ENCODE measurements at places on chromosomes 4 and X.

- DNase-seq, result no peak
These were observed 16.1 kb downstream of the IQCM start for GRCh38 chr4:149799546-149799945.

- DNase-seq, result no peak
These were observed 6.8 kb upstream of the ABLIM2 start for GRCh38 chr4:8165374-8165896.

DNA sequence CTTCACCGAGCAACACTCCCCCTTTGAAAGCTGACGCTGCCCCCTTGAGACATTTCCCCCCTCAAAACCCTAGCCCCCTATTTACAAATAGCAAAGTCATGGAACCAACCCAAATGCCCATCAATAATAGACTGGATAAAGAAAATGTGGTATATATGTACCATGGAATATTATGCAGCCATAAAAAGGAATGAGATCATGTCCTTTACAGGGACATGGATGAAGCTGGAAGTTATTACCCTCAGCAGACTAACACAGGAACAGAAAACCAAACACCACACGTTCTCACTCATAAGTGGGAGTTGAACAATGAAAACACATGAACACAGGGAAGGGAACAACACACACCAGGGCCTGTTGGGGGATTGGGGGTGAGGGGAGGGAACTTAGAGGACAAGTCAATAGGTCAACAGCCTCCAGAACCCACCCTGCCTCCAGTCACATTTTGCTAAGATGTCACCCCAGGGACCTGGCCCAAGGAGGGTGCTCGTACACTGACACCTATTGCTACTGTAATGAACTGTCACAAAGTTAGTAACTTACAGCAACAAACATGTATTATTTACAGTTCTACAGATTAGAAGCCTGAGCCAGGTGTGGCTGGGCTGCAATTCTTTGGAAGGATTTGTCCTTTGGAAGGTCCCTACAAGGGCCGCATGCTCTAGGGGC, 20.6 kb downstream of the SCD5 start:
- DNase-seq, result no peak

GRCh38 chr4:53189011-53189410, 176.8 kb downstream of the SCFD2 start:
- DNase-seq, result no peak

GRCh38 chr4:171812665-171813525, at the start of gene GALNTL6:
Gene GALNTL6, plus strand, starts transcription at chr4:171813404.
- DNase-seq, result no peak

GRCh38 chr4:82284475-82284857, 89.3 kb downstream of the HNRNPD start:
- no peak for DNase-seq

- no peak for DNase-seq
These were observed 192.7 kb upstream of the LDB2 start for GRCh38 chr4:17091104-17091503.

DNA sequence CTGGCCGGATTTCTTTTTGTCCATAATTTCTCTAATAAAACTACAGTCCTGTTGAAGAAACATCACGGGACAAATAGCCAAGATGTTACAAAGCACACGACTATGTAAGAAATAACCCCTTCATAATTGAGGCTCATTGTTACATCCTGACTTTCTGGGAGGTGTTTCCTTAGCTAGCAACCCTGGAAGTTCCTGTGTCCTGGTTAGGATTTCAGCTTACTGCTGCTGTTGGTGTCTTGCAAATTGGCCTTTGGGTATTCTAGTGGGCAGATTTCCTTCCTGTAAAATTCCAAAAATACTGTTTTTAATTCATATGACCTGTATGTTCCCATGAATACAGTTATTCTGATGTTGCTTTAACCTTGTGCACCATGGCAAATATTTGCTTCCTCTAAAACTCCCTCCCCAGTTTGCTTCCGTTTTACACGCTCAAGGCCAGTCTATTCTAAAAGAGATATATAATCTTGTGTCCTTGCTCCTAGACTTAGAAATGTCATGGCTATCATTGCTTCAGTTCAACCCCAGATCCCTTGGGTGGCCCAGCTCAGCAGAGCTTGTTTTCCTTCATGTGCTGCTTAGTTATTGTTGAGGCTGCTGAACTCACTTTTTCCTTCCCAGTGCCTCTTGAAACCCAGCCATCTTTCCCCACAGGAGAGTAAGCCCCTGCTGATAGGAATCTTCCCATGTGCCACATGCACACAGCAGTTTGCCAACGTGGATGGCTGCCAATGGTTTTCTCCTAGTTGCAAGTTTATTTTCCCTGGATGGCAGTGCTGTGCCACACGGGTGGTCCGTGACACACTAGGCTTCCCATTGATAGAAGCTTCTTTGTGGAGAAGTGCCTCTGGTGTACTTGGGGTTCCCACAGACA, 75.8 kb downstream of the TSPAN7 start:
- DNase-seq, result no peak

DNA sequence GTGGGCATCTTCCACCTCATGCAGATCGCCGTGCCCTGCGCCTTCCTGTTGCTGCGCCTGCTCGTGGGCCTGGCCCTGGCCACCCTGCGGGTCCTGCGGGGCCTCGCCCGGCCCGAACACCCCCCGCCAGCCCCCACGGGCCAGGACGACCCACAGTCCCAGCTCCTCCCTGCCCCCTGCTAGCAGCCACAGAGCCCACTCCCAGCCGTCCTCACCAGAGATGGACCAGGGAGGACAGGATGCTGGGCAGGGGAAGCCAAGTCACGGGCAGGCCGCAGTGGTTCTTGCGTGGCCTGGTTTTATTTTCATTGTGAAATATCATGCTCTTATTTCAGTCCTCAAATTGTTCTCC, 15.1 kb downstream of the DGKQ start:
- no peak for DNase-seq

GRCh38 chr4:183284258-183284785, 35.8 kb downstream of the CLDN22 start:
- DNase-seq, result no peak

DNA sequence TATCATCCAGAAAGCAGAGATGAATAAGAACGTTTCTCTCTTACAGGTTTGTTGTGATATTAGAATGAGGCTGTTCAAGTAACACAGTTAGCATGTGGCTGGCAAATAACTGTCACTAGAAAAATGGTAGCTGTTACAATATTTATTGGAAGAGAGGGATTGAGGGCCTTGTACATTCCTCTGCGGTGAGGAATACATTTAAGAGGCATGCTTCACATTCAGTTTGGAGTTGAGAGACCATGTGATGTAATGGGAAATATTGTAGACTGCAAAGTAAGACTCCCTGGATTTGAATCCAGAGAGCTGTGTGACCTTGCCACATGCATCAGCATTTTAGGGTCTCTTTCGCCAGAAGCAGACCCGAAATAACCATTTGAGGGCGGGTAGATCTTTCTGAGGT, 104.8 kb upstream of the KIT start:
- no peak for DNase-seq

Measured in stimulated activated CD8-positive, alpha-beta memory T cell treated with anti-CD3 and anti-CD28 coated beads, Interleukin-7, amount 100 ng/mL, for 1 hour (primary cell).